ENCODE measurements at places on chromosomes 6 and 20.

- no peak for DNase-seq
These were observed 73.7 kb upstream of the CITED2 start for GRCh38 chr6:139448051-139448649.

DNA sequence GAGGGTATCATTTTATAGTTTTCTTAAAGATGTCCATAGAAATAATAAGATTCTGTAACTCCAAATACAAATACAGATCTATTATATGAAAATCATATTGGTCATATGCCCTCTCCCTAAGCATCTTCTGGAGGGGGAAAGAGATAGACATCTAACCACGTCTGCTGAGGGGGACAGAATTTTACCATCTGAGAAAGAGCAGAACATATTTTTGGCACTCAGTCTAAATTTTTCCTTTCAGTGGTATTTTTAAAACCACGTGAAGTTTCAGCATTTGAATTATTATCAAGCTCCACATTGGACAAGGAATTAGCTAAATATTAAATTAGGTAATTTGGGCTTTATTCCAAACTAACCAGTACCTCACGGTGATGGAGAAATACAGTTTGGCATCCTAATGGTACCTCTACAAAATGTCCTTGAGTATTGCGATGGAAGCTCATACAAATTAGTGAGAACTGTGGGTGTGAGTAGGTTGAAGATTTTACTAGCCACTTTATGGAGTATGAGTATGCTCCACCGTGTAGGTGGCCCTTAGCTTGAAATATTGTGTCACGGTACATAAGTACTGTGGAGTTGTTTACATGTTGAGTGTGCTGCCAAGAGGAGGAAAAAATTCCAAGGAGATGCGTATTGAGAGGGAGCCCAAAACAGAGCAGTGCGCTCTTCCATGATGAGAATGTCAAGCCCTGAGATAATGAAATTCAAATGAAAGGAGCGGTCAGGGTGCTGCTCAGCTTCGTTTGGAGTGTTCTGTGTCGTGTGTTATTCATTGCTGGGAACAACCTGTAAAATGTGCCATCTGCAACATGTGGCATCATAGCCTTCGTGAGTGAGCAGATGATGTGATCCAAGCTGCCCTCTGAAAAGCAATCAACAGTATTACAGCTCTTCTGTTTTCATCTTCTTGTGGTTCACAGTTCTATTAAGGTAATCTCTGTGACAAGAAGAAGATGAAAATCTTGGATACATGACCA, 48.4 kb upstream of the PHACTR2 start:
- DNase-seq: no peak

- no peak for DNase-seq
These were observed 88.0 kb downstream of the FRK start for GRCh38 chr6:115972679-115973078.

GRCh38 chr6:35640017-35640664, 48.6 kb downstream of the FKBP5 start:
- no peak for DNase-seq

DNA sequence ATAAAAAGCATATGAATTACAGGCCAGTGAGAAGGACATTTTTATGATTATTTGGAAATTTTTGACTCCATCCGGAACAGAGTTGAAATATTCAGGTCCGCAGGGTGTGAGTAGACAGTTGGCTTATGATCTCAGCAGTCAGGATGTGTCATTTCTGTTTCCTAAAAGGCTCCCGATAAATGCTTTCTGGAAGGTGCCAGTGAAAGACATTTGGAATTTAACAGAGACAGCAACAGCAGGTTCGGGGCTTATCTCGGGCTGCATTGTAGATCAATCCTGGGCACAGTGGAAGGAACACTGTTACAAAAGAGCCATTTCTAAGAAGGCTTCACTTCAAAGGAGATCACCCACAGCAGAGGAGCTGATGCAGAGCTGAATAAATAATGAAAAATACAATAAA, 934.4 kb downstream of the KIF16B start:
- DNase-seq: no peak

- DNase-seq: no peak
These were observed 16.8 kb downstream of the SIRPA start for GRCh38 chr20:1912053-1912452.

DNA sequence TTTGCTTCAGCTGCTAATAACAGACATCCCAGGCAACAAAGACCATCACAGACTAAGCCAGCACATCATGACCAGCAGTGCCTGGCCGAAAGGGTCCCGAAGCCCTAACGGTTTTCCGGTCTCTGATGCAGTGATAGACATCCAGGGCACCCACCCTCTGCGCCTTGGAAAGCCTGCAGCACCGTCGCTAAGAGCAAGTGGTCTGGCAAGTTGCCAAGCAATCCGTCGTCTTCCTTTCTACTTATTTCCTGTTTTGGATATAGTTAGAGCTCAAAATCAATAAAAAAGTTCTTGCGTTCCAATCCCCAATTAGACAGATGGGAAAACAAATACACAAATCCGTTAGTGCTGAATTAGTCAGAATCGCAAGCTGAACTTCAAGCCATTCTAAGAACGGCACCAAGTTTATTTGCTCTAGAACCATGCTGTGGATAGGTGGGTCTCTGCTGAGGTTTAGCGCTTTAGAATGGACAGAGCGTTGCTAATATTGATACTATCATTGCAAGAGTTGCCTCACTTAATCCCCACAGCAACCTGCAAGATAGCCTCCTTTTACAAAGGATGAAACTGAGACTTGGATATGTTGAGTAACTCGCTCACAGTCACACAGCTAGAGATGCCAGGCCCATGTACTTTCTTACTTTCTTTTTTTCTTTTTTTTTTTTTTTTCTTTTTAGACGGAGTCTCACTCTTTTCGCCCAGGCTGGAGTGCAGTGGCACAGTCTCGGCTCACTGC, 163.3 kb upstream of the SNX9 start:
- peak; percentile 50 for DNase-seq

DNA sequence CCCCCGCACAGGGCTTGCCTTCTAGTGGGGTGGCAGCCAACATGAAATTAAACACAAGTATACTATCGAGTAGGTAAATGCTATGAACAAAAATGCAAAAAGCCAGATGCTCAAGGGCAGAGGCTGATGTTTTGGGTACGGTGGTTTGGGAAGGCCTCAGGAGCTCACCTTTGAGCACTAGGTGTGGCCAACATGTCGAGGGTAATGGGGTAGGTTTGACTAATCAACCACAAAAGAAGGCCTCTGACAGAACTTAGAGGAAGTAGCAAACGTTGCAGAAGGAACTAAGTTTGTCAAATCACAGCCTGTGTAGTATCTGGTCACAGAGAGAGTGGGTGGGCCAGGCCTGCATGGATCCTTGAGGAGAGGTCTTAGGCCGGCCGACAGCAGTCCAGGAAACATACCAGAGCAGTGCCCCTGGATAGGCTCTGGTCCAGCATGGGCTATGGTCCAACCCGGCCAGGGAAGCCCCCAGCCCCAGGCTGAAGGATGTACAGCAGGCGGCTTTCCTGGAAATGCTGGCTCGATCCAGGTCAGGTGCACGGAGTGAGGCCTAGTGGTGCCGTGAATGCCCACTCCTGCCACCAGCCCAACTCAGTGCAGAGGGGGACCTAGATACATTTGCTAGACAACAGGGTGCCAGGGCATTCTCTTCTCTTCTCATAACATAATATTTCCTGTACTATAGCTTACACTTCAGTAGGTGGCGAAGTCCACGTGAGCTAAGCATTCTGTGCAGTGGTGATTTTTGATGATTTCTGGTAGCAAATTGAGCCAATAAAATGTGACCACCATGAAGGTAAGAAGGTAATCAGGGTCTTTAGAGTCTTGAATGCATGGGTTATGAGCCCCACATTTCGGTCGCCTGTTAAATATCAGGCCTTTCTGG, 56.3 kb upstream of the CD93 start:
- DNase-seq: no peak

GRCh38 chr20:57620274-57620990, at the start of gene ZBP1:
TSS of gene ZBP1 (minus strand) at chr20:57620426. CDS start at chr20:57620295, 131 bp downstream.
- no peak for DNase-seq

- DNase-seq: no peak
These were observed 53.4 kb downstream of the MCHR2 start for GRCh38 chr6:99940582-99940981.

GRCh38 chr20:59820204-59821041, 113.0 kb downstream of the SYCP2 start:
- DNase-seq: peak; percentile 61

DNA sequence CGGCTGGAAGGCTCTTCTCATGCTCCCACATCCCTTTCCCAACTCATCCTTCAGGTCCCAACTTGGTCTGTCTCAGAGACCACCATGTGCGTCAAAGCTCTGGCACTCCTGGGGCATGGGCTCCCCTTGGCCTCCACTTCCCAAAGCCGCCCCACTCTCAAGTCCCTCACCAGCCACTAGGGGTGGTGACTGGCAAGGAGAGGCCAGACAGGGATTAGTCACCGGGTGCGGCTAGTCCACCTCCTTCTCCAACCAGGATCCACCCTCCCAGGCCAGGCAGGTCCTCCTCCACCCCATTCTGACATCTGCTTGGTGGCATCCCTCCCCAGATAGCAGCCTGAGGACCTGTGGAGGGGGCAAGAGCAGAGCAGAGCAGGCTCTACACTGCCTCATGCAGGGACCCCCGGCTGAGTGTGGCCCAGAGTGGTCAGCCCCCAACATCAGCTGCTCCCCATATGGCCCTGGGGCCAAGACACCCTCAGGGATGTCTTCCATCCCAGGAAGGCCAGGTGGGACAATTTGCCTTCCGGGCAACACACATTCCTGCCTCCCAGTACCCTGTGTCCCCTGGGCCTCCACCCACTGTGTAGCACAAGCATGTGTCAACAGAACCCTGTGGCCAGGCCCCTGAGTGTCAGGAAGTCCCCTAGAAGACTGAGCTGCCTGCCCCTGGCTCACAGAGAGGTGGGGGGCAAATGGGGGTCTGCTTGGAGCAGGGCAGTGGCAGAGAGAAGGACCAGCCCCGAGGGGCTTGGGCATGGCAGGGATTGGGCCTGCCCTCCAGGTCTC, 29.2 kb downstream of the YTHDF1 start:
- no peak for DNase-seq

DNA sequence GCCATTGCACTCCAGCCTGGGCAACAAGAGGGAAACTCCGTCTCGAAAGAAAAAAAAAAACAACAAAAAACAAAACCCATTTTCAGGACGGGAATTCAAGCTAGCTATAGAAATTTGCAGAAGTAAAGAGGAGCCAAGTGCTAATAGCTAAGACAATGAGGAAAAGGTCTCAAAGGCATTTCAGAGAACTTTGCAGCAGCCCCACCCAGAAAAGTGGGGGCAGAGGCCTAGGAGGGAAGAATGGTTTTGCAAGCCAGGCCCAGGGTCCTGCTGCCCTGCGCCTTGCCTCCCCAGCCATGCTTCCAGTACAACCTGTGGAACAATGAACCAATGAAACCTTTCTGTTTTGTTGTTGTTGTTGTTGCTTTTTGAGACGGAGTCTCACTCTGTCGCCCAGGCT, 38.3 kb upstream of the SAMHD1 start:
- no peak for DNase-seq

- DNase-seq: no peak
These were observed 117.5 kb downstream of the SCML4 start for GRCh38 chr6:107706516-107707115.

DNA sequence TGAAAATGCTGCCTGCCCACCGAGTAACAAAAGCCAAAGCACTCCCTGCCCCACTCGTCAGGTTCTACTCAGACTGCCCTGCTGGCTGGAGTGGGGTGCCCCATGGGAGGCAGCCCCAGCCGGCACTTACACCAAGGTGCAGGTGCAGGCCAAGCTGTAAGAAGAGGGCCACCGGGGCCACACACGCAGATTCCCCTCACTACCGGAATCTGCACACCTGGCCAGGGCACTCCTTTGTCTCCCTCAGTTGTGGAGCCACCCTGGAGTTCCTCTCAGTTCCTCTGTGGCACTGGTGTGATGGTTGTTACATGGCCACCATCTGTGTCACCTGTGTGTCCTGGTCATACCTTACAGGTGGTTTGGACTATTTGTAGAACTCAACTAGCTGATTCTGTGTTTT, 112.4 kb downstream of the FOXO3 start:
- no peak for DNase-seq

DNA sequence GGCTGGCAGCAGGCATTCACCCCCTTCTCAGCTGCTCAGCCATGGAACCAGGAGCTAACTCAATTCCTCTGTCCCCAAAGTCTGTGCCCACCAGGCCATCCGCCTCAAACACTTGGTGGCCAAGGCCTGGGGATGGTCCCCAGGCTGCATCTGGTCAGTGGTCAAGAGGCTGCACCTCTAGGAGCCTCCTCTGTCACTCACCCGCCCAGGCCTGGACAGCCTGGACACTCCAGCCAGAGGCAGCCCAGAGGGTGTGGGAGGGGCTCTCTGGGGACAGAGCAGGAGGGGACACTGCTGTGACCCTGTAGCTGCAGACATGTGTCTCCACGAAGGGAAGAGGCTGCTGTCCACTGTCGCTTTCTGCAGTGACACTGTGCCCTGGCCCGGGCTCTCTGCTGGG, 416.6 kb upstream of the SULF2 start:
- DNase-seq: no peak

DNA sequence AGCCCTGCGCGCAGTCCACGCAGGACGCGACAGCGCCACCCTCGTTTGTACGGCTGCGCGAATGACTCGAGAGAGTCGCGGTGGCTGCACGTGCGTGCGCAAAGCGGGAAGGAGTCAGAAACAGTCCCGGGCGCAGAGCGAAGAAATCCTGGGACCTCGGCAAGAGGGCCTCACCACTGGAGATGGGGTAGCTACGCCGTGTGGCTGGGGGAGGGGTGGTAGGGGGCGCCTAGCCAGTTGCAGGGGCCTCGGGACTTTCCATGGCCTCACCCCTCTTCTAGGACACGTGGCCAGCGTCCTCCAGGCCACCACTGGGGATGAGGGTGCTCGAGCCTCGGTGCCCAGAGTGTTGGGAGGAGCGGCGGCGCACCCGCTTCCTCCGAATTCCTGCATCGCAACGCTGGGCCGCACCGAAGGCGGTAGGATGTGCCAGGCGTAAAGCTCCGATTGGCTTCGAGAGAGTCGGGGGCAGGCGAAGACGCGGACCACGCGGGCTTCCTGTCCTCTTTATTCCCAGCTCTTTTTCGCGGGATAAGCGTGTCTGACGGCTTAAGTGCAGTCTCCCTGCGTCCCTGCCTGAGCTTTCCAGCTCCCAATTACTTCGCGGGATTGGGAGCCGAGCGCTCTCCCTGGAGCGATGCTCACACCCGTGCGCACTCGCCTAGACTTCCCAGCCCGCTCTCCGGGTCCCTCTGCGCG, 38.7 kb downstream of the NCR2 start:
- DNase-seq: peak; percentile 66

DNA sequence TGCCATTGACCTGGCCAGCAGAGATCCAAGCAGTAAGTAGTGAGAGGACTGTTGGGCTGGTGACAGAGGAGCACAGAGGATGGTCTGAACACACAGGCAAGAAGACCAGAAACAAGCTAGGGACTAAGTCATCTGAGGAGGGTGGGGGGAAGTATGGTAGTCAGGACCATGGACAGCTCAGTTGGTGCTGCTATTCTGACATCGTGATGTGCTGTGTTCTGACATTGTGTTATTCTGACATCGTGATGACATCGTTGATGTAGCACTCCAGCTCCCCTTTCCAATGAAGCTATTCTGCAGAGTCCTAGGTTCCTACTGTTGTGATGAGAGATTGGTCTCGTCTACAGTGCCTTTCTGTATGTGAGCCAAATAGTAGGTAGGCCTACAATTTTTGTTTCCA, 28.7 kb downstream of the CFAP206 start:
- DNase-seq: no peak

- DNase-seq: no peak
These were observed 8.8 kb upstream of the BPHL start for GRCh38 chr6:3109761-3110160.
